Tongue (tissue), 3 donors: ENCODE measurements at places on chromosomes 12 and 14. TPM values are rescaled to one million over a fixed set of nuclear protein-coding genes. Genes with fewer than 3 reads are reported as not detected.

TCL1B gene
- not detected for total RNA-seq

TSPAN9 gene
- total RNA-seq = 162 TPM

DAAM1 gene
- total RNA-seq = 84.7 TPM

PTPRO gene
- 1.2 TPM for total RNA-seq

BCL11B gene
- total RNA-seq = 5.7 TPM

SCNN1A gene
- 35.9 TPM for total RNA-seq

ARHGEF40 gene
- 79.2 TPM for total RNA-seq

SERPINA12 gene
- not detected for total RNA-seq

CNIH1 gene
- total RNA-seq = 230 TPM

ANAPC7 gene
- 71.3 TPM for total RNA-seq

MYO1A gene
- total RNA-seq = not detected

SLCO1B1 gene
- total RNA-seq = not detected

CD4 gene
- total RNA-seq = 3.7 TPM

THTPA gene
- 16.8 TPM for total RNA-seq

ALDH2 gene
- 23.9 TPM for total RNA-seq

BMP4 gene
- 15.3 TPM for total RNA-seq

KRT6A gene
- total RNA-seq = 299 TPM

DBX2 gene
- 0.21 TPM for total RNA-seq

KRT4 gene
- total RNA-seq = 420 TPM

CTSG gene
- 4.3 TPM for total RNA-seq

NXPH4 gene
- total RNA-seq = 1.3 TPM

TFCP2 gene
- total RNA-seq = 28.2 TPM

NPAS3 gene
- total RNA-seq = 4.4 TPM

TSPAN19 gene
- total RNA-seq = not detected

PIWIL1 gene
- total RNA-seq = not detected

NFE2 gene
- 4.3 TPM for total RNA-seq

TAS2R50 gene
- 10.7 TPM for total RNA-seq

ZBTB42 gene
- total RNA-seq = 11.3 TPM

ACRBP gene
- 1.5 TPM for total RNA-seq

SLC39A5 gene
- 0.31 TPM for total RNA-seq

NYNRIN gene
- total RNA-seq = 35.1 TPM

EPS8 gene
- total RNA-seq = 39.8 TPM

VRTN gene
- not detected for total RNA-seq

CLEC1B gene
- total RNA-seq = not detected

HHIPL1 gene
- 3.1 TPM for total RNA-seq

NEUROD4 gene
- not detected for total RNA-seq

RAB35 gene
- 18.7 TPM for total RNA-seq

RASSF9 gene
- 4.3 TPM for total RNA-seq

VRK1 gene
- 25.8 TPM for total RNA-seq

SYT1 gene
- 1.6 TPM for total RNA-seq

RNU4-1 gene
- under 0.01 TPM for total RNA-seq

FGF23 gene
- 0.31 TPM for total RNA-seq
